ENCODE measurements at places on chromosomes 3 and 15.

DNA sequence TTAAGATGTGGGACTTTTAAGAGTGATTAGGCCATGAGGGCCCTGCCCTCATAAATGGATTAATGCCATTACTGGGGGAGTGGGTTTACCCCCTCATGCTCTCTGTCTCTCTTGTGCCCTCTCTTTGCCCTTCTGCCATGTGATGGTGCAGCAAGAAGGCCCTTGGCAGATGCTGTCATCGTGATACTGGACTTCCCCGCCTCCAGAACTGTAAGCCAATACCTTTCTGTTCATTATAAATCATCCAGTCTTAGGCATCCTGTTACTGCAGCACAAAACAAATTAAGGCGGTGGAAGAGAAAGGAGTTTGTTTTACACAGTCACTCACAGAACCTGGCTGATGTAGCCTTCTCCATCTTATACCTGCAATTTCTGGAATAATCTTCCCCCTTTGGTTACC is 360.3 kb upstream of the TBL1XR1 start:
- DNase-seq: no peak

DNA sequence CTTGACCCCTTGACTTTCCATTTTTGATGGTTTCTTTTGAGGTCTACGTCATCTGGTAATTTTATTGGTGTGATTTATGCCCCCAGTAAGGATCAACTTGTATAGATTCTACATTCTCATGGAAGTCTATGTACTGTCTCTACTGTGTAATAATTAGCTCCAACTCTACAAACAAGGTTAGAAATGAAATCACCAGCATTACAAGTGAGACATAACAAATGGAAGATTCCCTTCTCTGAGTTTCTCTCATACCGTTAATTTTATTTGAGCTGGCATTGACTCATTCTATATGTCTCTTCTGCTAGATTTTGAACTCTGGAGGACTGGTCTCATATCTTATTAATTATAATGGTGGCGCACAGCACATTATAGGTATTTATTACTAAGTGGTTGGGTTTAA is 138.9 kb downstream of the LPP start:
- no peak for DNase-seq

GRCh38 chr15:33163816-33164215 is 30.7 kb downstream of the FMN1 start:
- no peak for DNase-seq

DNA sequence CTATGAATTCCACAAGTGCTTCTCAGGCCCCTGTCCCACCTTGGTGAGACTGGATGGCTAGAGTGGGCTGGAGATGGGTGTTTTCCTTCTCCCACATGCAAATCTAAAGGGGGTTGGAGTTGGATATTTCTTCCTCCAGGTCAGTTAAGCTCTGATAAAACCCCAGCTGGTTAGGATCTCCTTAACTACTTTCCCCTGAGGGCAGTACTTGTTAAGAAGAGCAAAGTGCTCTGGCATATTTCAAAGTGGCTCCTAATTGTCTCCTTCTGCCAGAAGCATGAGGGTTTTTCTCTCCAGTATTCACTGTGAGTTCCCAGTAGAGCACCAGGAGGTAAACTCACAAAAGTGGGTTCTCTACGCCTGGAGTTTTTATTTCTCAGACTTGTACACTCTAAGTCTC is 31.4 kb downstream of the COL6A6 start:
- DNase-seq: no peak

- no peak for DNase-seq
These were observed 8.2 kb downstream of the SNX33 start for GRCh38 chr15:75655931-75656330.

All from activated CD8-positive, alpha-beta memory T cell treated with anti-CD3 and anti-CD28 coated beads for 24 hours (primary cell).